ENCODE measurements at places on chromosomes 2 and 18.

- DNase-seq: no peak
Measured at GRCh38 chr2:45889620-45890370, 238.3 kb downstream of the PRKCE start.

DNA sequence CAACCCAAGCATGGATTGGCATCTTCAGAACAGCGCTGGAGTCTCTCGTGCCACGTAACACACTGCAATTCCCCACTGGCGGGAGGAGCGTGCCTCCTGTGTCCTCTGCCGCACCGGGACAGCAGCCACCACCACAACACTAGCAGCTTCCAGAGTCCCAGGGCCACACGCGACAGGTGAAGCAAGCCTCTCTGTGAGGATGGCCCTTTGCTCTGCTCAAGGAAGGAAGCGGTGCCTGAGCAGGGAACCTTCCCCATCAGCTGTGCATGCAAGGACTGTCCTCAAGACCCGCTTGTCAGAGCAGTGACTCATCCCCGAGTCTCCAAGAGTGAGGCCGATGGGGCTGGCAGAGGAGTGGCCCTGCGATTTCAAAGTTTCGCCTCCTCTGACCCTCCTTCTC, 44.0 kb downstream of the TTC32 start:
- no peak for DNase-seq

- no peak for DNase-seq
Measured at GRCh38 chr2:233080836-233081229, 20.7 kb downstream of the INPP5D start.

GRCh38 chr2:27765621-27766286, 5.8 kb upstream of the MRPL33 start:
- peak; percentile 77 for DNase-seq

DNA sequence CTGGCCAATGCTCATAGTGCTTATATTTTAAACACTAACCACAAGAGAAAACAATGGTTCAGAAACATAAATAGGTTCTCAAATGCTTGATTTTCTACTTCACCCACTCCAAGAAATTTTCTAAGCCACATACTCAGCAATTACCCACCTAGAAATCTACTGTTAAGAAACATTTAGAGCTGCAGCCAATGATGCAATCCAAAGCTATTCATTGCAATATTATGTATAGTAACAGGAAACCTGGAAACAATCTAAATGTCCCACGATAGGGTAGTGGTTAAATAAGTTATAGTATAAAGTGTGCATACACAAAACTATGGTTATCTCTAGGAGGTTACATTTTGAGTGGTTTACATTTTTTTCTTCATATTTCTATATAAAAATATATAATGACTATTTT, 5.7 kb downstream of the FAM237A start:
- no peak for DNase-seq
